IPS DF 6.9 (cell line): ENCODE measurements at places on chromosomes 16 and 17.

DNA sequence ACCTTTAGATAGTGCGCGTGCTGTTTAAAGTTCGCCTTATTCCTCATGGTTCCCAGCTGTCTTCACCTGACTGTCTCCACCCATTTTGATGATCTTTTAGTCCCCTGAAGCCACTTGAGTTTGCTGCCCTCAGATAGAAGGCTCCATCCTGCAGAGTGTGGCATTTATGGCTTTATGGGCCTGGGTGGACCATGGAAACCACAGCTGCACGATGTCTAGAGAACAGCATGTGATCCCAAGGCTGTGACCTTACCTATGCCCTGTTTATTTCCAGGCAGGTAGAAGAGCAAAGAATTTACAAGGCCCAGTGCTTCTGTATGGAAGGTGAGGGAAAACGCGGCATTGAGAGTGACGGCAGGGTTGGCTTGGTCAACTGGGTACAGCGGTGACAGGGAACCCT lies 356.9 kb downstream of the SLC39A11 start:
- DNase-seq: no peak
- H3K4me1 ChIP-seq: no peaks in the 10 kb centered on the region
- no peak overlapping the region for H3K27ac ChIP-seq
- no peaks in the 10 kb centered on the region for H3K36me3 ChIP-seq
- no peak overlapping the region for H3K4me3 ChIP-seq
- no peaks in the 10 kb centered on the region for H3K27me3 ChIP-seq

- peaks cover 9% of the 10 kb centered on the region for H3K4me1 ChIP-seq
- peak overlapping the region; percentile 1; the same call in 1 of the 2 replicates for H3K4me3 ChIP-seq
- no peak overlapping the region for H3K27ac ChIP-seq
- DNase-seq: no peak
- H3K36me3 ChIP-seq: no peaks in the 10 kb centered on the region
Observed at GRCh38 chr17:50263331-50264262, 10.7 kb upstream of the TMEM92 start.

GRCh38 chr16:87288753-87289362 lies 28.3 kb downstream of the C16orf95 start:
- H3K36me3 ChIP-seq: no peaks in the 10 kb centered on the region
- H3K4me3 ChIP-seq: no peak overlapping the region
- no peaks in the 10 kb centered on the region for H3K27me3 ChIP-seq

GRCh38 chr16:11670171-11671131 lies 2.2 kb downstream of the SNN start:
- no peak overlapping the region for H3K4me3 ChIP-seq
- H3K27ac ChIP-seq: no peak overlapping the region
- H3K36me3 ChIP-seq: no peaks in the 10 kb centered on the region
- DNase-seq: no peak

- peaks cover 2% of the 10 kb centered on the region; the same call in 1 of the 2 replicates for H3K36me3 ChIP-seq
- no peak for DNase-seq
- 0 out of 2 replicates have a peak, but pooled peaks cover 1% of the 10 kb centered on the region for H3K4me1 ChIP-seq
- H3K27me3 ChIP-seq: no peaks in the 10 kb centered on the region
Observed at GRCh38 chr16:57732714-57733113, 2.9 kb upstream of the KATNB1 start.

GRCh38 chr17:74303305-74303704 lies 22.7 kb upstream of the KIF19 start:
- H3K27me3 ChIP-seq: no peaks in the 10 kb centered on the region
- no peaks in the 10 kb centered on the region for H3K36me3 ChIP-seq
- DNase-seq: no peak
- no peaks in the 10 kb centered on the region for H3K4me1 ChIP-seq
- no peak overlapping the region for H3K27ac ChIP-seq
- no peak overlapping the region for H3K4me3 ChIP-seq

- DNase-seq: no peak
- no peaks in the 10 kb centered on the region for H3K4me1 ChIP-seq
- no peaks in the 10 kb centered on the region for H3K36me3 ChIP-seq
- H3K27me3 ChIP-seq: no peaks in the 10 kb centered on the region
Observed at GRCh38 chr16:14455573-14455972, 174.5 kb downstream of the PARN start.

DNA sequence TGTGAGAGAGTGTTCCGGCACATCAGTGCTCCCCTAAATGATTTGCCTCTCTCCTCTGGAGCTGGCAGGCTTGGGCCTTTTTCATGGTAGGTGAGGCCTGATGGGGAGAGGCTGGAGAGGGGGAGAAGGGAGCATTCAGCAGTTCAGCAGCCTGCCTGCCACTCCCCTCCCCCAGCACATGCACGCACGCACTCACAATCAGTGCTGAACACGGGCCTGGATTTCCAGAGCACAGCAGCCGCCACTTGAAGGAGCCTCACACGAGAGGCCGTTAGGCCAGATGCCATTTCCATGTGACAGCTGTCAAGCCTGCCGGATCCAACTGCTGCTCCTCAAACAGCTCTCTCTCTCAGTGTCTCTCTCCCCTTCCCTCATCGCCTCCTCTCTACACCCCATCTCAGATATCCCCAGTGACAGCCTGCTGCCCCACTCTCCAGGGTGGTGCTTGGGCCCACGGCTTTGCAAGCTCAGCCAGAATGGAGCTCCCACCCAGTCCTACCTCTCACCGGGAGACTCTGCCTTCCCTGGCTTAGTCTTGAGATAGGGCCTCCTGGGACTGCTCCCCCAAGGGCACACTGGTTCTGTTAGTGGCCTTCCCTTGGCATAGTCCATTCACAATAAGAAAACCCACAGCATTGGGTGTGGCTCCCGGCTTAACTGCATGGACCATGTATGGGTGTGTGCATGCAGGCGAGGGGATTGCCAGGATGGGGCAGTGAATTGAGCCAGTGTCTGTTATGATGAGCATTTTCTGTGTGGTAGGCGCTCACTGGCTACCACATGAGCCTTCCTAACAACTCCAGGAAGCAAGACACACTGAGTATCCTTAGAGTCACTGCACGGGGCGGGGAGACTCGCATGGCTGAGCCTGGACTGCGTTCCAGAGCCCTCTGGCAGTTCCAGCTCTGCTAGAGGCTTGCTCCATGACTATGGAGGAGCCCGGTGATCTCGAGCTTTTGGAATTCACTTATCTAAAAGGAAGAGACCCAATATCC lies 226.2 kb downstream of the CCDC182 start:
- no peak overlapping the region for H3K27ac ChIP-seq
- DNase-seq: no peak
- 0 out of 2 replicates have a peak, but pooled peaks cover under 1% of the 10 kb centered on the region for H3K4me1 ChIP-seq
- H3K27me3 ChIP-seq: no peaks in the 10 kb centered on the region

- no peak overlapping the region for H3K4me3 ChIP-seq
- no peak overlapping the region for H3K27ac ChIP-seq
- no peak for DNase-seq
Observed at GRCh38 chr16:3215601-3216262, 19.2 kb downstream of the ZNF200 start.

DNA sequence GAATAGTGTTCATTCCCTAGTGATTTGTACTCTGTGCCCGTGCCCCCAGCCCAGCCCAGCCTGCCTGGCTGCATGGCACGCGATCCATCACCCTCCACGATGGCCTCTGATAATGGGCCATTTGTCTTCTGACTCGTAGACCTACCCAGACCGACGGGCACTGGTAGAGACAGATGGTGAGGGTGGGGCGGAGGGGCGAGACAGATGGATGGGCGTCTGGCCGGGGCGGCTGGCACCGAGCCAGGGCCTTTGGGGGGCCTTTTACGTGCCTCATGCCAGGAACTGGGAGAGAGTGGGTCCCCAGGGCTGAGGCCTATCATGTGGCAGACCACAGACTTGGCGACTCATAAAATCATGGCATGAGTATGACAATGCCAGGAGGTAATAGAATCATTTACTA lies 25.4 kb downstream of the CRHR1 start:
- peaks cover 3% of the 10 kb centered on the region for H3K4me1 ChIP-seq
- H3K27ac ChIP-seq: no peak overlapping the region
- no peak overlapping the region for H3K4me3 ChIP-seq
- H3K27me3 ChIP-seq: no peaks in the 10 kb centered on the region
- no peak for DNase-seq
- no peaks in the 10 kb centered on the region for H3K36me3 ChIP-seq

DNA sequence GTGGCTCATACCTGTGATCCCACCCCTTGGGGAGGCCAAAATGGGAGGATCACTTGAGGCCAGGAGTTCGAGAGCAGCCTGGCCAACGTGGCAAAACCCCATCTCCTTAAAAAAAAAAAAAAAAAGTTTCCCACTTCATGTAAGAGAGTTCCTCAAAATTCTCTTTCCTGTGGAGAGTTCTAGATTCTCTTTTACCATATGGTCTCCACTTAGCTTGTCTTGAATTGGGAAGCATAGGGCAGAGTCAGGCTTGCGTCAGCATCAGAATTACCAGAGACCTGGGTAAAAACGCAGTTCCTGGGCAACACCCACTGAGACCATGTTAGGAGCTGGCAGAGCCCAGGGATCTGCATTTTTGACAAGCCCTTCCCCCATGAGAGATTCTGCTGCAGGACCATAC lies 158.4 kb downstream of the CCDC182 start:
- peaks cover 4% of the 10 kb centered on the region; the same call in 1 of the 2 replicates for H3K4me1 ChIP-seq
- no peaks in the 10 kb centered on the region for H3K36me3 ChIP-seq
- H3K27me3 ChIP-seq: no peaks in the 10 kb centered on the region
- H3K27ac ChIP-seq: no peak overlapping the region
- no peak for DNase-seq
- H3K4me3 ChIP-seq: no peak overlapping the region

GRCh38 chr16:75064403-75065148 lies 52.0 kb downstream of the LDHD start:
- H3K36me3 ChIP-seq: no peaks in the 10 kb centered on the region
- H3K27me3 ChIP-seq: no peaks in the 10 kb centered on the region
- H3K4me3 ChIP-seq: no peak overlapping the region
- H3K4me1 ChIP-seq: no peaks in the 10 kb centered on the region

- peaks cover 4% of the 10 kb centered on the region for H3K4me1 ChIP-seq
- H3K4me3 ChIP-seq: no peak overlapping the region
- no peaks in the 10 kb centered on the region for H3K27me3 ChIP-seq
- H3K36me3 ChIP-seq: no peaks in the 10 kb centered on the region
- no peak overlapping the region for H3K27ac ChIP-seq
Observed at GRCh38 chr16:4217204-4218131, 24.4 kb downstream of the SRL start.

- no peak overlapping the region for H3K4me3 ChIP-seq
- H3K27me3 ChIP-seq: no peaks in the 10 kb centered on the region; the same call in 1 of the 2 replicates
- H3K4me1 ChIP-seq: no peaks in the 10 kb centered on the region
Observed at GRCh38 chr17:61583242-61583641, 7.8 kb downstream of the NACA2 start.

GRCh38 chr17:42879596-42879985 lies 21.0 kb upstream of the G6PC1 start:
- 0 out of 2 replicates have a peak, but pooled peaks cover 1% of the 10 kb centered on the region for H3K27me3 ChIP-seq
- peaks cover 3% of the 10 kb centered on the region; the same call in 1 of the 2 replicates for H3K4me1 ChIP-seq
- H3K4me3 ChIP-seq: no peak overlapping the region
- no peak for DNase-seq
- no peaks in the 10 kb centered on the region for H3K36me3 ChIP-seq
- H3K27ac ChIP-seq: no peak overlapping the region

DNA sequence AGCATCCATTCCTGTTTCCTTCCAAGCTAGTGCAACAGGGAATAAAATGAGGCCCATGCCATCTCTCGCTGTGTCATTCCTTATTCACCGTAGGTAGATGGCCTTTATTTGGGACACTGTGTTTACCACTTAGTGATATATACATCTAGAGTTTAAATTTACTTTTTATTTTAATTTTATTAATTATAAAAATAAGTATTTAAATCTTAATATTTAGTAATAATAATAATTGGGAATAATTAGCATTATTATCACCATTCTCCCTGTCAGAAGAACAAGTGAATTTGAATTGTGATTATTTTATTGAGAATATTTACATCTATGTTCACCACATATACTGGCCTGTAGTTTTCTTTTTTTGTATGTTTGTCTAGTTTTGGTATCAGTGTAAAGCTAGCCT lies 692.9 kb upstream of the KIF2B start:
- H3K36me3 ChIP-seq: no peaks in the 10 kb centered on the region
- H3K4me3 ChIP-seq: no peak overlapping the region
- DNase-seq: no peak
- H3K4me1 ChIP-seq: no peaks in the 10 kb centered on the region
- no peak overlapping the region for H3K27ac ChIP-seq
- H3K27me3 ChIP-seq: no peaks in the 10 kb centered on the region

GRCh38 chr17:28755486-28755885 lies 11.7 kb downstream of the TRAF4 start:
- no peak overlapping the region for H3K4me3 ChIP-seq
- DNase-seq: no peak
- no peak overlapping the region for H3K27ac ChIP-seq
- H3K27me3 ChIP-seq: no peaks in the 10 kb centered on the region

DNA sequence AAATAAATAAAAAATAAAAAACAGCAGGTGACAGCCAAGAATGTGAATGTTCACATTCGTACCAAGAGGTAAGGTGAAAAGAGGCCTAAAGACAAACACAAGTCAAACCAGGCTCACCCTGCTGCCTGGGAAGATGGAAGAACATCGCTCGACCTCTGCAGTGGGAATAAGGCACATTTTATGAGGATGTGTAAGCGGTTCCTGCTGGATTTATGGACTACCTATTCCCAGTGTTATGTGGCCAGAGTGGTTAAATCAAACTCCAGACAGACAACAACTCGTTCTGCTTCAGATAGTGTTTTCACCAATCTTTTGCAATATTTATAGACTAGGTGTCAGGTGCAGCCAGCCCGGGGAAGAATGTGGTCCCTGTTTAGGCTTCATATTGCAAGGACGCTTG lies 215.0 kb upstream of the HSBP1 start:
- no peak for DNase-seq
- H3K4me1 ChIP-seq: no peaks in the 10 kb centered on the region
- no peak overlapping the region for H3K27ac ChIP-seq
- no peaks in the 10 kb centered on the region for H3K27me3 ChIP-seq

DNA sequence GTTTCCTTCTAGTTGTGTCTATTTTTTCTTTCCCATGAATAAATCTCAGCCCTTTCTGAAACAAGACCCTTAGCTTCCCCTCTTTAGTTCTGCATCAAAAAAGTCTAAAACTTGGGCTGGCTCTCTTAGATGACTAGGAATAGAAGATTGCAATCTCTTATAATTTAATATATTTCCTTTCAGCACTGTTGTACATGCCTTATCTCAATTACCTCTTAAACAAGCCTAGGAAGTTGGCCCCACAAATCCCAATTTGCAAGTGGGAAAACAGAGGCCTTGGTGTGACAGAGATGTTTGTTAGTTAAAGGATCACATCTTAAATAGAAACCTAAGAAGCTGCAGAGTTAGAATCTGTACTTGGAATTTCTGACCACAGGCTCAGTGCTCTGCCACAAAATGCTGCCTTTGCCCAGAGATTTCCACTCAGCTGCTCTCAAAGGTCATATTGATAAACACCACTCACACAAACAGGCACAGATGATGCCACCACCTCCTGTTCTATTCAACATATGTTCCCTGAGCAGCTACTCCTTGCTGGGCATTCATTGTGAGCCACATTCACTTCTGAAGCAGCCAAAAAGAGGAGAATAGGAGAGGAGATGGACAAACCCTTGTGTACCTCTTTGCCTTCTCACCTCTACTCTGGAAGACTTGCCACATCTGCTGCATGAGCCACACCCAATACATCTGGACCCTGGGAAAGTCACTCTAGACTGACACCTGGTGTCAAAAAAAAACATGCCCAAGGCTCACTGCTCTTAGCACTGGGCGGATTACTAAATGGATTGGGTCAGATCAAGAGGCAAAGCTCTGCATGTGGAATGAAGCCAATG lies 5.5 kb downstream of the CCDC182 start:
- H3K4me1 ChIP-seq: no peaks in the 10 kb centered on the region
- no peaks in the 10 kb centered on the region for H3K36me3 ChIP-seq
- no peaks in the 10 kb centered on the region for H3K27me3 ChIP-seq
- peak; percentile 31 for DNase-seq
- H3K27ac ChIP-seq: no peak overlapping the region
